ENCODE measurements at places on chromosomes 5 and 9.

DNA sequence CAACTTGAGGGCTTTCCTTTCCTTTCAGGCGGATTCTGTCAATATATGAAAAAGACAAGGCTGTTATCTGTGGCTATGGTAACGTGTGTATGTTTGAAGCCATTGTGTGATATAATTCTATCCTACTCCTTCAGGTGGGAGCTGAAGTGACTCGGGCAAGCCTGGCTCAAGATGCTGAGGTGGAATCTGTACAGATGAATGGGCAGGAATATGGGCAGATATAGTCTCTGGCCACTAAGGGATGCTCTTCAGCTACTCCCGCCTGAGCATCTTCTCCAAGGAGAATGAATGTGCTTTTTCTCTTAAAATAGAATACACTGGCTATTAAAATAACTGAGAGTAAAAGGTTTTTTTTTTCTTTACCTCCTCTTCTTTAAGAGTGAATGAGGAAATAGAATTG, 244.8 kb downstream of the ADGRV1 start:
- no peak for DNase-seq

DNA sequence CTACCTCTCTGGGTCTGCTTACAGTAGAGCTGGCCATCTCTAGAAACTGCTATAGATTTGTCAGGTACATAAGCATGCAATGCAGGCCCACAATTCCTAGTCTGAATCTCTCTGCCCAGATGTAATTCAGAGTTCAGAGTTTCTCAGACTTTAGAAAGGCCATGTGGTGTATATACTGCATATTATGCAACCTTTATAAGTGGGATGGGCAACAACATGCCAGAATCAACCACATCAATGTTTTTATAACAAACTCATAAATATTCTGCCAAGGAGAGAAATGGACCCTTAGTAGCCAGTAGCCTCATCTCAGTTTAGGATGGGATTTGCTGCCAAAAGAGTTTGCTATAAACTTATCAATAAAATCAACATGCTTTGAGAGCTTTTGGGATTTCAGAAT, 78.8 kb downstream of the SLC1A1 start:
- no peak for DNase-seq

- DNase-seq = no peak
Measured at GRCh38 chr5:59799668-59800346, 93.7 kb downstream of the PDE4D start.

GRCh38 chr5:80739496-80739895, 84.7 kb upstream of the DHFR start:
- DNase-seq = no peak

DNA sequence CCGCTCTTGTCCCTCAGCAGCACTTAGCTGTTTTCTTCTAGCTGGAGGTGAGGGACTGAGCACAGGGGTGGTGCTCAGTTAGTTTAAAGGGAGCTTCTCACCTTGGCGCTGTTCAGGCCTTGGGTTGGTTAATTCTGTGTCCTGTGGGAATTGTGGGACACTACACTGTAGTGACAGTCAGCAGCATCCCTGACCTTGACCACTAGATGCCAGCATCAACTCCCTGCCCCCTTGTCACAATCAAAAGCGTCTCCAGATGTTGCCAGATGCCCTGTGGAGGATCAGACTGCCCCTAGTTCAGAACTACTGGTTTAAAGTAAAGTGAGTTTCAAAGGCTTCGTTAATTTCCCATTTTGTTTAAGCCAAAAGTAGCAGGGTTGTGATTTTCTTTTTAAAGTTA, 65.5 kb upstream of the DMRT3 start:
- no peak for DNase-seq

DNA sequence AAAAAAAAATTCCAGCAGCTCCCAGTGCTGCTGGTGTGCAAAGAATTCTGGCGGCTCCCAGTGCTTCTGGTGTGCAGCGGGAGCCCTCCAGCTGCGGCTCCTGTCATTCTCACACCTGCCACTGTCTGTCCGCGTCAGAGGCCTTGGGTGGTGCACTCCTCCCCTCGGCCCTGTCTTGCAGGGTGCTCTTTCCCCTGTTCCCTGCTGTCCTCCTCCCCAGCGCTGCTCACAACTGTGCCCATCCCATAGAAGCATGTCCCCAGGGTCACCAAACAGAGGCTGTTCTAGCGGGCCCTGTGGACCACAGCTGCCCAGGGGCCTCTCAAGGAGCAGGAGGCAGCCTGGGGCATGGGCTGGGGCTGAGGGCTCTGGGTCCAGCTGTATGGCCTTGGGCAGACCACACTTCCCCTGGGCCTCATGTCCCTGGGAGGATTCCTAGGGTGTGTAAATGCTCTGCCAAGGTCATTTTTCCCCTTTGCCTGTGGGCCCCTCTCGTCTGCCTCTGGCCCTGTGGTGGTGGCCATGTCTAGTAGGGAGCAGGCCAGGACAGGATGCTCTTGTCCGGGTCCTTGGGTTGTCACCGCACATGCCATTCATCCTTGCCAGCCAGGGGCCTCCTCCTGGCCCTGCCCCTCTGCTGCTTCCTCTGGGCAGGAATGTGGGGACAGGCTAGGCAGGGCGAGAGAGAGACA, 68.2 kb downstream of the PHF2 start:
- no peak for DNase-seq

DNA sequence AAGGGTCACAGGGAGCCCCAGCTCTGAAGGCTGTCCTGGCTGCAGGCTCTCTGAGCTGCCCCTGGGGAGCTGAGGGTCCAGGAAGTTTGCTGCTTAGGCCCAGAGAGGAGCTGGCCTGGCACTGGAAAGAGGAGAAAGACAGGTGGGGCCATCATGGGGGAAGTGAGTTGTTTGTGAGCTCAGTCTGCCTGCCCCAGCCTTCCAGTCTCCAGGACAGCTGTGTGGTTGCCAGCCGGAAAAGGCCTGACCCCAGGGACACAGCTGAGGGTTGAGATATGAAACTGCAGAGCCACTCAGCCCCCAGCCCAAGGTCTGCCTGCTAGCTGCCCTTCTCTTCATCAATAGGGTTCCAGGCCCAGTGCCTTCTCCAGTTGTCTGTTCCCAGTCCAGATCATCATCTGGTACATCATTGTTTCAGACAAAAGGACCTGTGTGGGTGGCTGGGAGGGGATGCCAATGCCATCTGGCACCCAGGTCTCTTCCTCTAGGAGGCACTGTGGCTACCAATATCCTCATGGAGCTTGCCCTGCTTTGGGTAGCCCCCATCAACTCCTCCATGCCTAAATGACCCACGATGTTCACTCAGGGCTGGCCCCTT, 4.3 kb upstream of the DDX41 start:
- no peak for DNase-seq

DNA sequence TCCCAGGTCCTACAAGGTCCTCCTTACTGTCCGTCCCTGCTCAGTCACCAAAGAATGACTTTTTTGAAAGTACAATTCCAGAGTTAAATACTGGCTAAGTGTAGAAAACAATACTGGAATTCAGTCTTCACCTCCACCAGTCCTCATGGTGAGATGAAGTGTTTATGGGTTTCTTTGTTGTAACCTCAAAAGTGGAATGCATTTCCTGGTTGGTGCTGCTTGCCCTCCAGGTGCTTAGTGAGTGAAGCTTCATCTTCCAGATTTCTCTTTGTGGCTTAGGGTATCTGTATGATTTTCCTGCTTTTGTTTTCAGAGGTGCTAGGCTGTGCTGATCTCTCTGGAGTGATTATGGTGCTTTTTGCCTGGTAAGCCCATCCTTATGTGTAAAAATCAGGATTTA, 49.4 kb upstream of the DHFR start:
- no peak for DNase-seq

DNA sequence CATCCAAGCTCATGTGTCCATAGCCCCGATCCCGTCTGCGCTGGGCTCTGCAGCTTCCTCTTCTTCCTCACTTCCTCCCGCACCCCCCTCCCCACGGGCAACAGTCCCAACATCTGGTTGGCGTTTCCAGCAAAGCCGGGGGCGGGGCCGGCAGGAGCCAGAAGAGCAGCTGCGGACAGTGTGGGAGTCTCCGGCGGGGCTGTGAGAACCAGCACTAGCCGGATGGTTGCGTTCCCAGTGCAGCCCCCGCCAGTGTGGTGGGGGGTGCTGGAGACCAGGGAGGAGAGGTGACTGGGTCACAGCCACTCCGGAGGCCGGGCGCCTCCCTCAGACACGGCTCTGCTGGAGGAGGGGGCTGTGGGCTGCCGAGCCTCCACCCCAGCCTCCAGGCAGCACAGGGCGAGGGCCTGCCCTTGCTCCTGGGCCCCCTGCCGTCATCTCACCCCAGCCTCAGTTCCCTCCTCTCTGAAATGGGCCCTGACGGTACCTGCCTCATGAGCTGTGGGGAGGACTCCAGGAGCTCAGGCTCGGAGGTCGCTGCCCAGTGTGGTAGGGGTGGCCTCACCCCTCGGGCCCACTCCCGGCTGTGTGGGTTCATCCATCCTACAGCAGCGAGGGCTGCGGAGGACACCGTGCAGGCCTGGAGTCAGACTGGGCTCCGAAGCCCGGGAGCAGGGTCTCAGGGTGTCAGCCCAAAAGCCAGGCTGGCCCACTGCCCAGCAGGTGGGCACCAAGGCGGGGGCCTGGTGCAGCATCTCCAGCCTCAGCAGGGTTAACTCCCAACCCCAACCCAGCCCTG, 41.5 kb upstream of the NOTCH1 start:
- no peak for DNase-seq

GRCh38 chr5:109399092-109399759, 10.5 kb downstream of the PJA2 start:
- DNase-seq = no peak

- no peak for DNase-seq
Measured at GRCh38 chr5:173602423-173602822, 14.0 kb downstream of the BOD1 start.
